ENCODE measurements at places on chromosomes 5 and 9. TPM values are rescaled to one million over a fixed set of nuclear protein-coding genes. Genes with fewer than 3 reads are reported as not detected.

DNA sequence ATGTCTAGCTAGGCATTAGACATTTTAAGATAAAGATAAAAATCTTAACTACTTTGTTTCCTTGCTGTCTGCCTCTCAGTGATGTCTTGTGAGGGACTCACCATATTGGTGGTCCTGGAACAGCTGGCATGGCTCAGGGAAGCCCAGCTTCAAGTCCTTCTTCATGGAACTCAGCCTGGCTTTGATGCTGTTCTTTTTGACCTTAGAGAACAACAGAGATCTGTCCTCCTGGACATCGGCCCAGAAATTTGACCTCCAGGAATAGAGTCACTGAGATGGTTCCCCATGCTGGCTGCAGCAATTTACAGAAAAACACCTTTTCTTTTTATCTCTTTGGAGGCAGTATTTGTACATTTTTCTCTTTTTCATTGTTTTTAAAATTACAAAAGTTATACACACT lies 235.5 kb upstream of the WWC1 start:
- no peak for DNase-seq

DNA sequence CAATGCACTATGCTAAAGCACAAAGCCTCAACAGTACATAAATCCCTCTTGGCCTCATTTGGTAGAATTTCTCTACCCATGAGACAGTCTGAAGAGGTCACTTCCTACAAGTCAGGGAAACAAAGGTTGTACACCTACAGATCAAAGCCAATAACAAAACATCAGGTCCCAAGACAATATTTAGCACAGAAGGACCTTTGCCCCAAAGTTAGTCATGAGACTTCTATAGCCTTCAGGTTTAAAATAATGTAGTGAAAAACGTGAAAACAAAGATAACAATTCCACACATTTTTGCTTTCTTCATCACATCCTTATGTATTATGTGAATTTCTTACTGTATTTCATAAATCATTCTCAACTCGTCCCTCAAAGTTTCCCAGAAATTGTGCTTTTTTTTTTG lies 15.8 kb downstream of the AFF4 start:
- no peak for DNase-seq

Gene SPINK14
- not detected for total RNA-seq

Gene ENTREP1
- 23.2 TPM for total RNA-seq

- DNase-seq = no peak
Observed at GRCh38 chr5:65695896-65696295, 26.0 kb downstream of the SGTB start.

Gene C5orf58
- not detected for total RNA-seq

DNA sequence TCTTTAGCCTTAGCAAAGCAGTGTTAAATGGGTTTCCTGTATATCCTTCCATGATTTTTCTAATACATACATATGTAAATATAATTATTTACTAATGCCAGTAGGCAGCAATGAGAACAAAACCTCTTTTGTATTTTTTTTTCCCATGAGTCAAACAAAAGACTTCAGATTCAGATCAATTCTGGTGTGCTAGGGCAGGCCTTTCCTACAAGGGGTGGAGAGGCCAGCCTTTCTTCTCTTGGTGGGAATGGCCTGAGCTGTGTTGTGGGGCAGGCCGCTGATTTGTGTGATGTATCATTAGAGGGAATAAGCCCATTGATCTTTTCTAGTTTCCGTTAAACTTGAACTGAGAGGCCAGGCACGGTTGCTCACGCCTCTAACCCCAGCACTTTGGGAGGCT lies 115.5 kb upstream of the DMRT1 start:
- no peak for DNase-seq

DNA sequence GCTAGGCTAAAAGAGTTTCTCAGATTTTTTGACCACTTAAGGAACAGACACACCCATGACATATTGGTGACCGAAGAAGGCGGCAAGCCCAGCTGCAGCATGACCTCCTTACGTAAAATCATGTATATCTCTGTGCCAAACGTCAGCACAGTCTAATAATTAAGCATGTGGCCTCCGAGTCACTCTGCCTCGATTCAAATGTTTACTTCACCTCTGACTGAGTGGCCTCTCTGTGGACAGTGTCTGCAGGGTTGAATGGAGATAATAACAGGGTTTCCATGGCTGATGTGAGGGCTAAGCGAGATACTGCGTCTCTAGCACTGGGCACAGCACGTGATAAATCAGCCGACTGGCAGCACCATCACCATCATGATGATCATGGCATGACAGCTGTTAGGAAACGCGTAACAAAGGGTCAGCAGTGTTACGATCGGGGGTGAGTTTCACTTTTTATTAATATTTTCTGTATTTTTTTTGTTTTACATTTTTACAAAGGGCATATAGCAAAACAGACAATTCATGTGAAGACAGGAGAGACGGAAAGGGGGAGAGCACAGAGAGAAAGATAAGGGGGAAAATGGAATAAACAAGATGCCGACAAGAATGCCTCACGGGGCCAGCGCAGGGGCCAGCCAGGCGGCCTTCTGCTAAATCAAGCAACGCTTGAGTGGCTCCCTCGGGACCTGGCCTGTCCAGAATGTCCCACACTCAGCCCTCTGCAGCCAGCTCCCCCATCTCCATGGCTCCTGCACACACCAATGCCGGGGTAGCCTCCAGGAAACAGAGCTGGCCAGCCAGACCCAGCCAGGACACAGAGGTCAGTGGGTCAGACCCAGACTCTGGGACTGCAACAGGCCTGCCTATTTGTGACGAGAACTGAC lies 60.3 kb downstream of the ADAMTS2 start:
- no peak for DNase-seq

GRCh38 chr9:65458465-65458864 lies 173.5 kb upstream of the FOXD4L5 start:
- DNase-seq = no peak

DNA sequence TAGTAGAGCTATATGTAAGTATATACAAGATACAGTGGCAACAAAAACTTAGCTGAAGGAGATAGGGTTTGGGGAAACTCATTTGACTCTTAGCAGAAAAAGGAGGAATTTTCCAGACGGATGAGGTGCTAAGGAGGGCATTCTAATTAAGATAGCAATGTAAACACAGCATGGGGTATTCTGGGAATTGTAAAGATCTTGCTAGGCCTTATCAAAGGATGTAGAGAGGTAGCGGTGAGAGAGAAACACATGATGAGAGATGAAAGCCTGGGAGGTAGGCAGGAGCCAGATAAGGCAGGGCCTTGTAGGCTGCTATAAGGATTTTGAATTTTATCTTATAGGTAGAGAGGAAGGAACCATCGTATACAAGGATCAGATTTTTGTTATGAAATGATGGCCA lies 106.6 kb upstream of the KCNN2 start:
- DNase-seq = no peak

GRCh38 chr9:100455470-100455869 lies 17.5 kb upstream of the TMEFF1 start:
- no peak for DNase-seq

GRCh38 chr9:90002397-90003271 lies 397.8 kb downstream of the GADD45G start:
- DNase-seq = no peak

DNA sequence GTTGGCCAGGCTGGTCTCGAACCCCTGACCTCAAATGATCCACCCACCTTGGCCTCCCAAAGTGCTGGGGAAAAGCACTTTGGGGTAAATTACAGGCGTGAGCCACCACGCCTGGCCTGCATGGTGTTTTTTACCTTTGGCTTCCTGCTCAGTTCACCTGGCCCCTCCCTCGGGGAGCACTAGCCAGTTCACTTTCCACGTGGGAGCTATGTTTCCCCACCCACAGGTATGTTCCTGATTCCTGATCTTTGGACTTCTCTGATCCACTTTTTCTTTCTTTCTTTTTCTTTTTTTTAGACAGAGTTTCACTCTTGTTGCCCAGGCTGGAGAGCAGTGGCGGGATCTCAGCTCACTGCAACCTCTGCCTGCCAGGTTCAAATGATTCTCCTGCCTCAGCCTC lies 15.8 kb downstream of the DAB2IP start:
- peak; percentile 80 for DNase-seq

Gene EMB
- total RNA-seq = 5.1 TPM

Gene GBGT1
- total RNA-seq = 4.1 TPM

- DNase-seq = no peak
Observed at GRCh38 chr5:126182971-126183695, 240.1 kb upstream of the GRAMD2B start.

Gene DCTN3
- total RNA-seq = 78.9 TPM

DNA sequence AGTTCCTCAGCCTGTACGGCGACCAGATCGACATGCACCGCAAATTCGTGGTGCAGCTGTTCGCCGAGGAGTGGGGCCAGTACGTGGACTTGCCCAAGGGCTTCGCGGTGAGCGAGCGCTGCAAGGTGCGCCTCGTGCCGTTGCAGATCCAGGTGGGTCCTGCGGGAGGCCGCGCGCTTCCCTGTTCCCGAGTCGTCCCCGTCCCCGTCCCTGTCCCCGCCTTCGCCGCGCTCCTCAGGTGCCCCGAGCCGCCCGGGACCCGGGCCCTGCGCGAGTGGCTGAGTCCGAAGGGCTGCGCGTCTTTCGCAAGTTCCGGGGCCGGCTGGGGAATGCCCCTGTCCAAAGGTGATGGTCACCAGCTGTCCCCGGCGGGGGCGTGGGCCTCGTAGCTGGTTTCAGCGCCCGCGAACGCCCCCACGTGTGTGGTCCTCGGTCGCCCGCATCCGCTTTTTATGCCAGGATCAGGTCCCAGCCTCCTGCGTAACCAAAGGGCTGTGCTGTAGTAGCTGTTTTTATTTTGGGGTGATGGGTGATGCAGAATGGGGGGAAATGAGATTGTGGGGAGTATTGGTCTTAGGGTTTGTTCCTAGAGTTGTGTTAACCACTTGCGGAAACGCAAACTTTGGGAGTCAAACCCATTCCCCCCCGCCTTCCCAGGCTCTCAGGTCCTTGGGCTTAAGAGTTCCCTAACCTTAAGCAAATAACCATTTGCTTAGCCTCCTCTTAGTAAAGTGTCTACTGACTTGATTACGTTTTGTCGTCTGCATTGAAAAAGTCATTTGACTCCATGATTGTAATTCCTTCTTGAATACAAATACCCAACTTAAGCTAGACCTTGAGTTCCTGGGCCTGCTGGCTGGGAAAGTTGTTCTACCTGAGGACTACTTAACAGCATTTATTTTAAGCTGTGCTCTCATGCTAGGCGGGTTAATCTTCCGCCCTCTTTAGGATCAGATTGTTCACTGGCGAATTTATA lies 663 bp downstream of the ISOC1 start:
- peak; percentile 79 for DNase-seq

Gene PCDHB1
- not detected for total RNA-seq

Gene MTREX
- total RNA-seq = 73.8 TPM

DNA sequence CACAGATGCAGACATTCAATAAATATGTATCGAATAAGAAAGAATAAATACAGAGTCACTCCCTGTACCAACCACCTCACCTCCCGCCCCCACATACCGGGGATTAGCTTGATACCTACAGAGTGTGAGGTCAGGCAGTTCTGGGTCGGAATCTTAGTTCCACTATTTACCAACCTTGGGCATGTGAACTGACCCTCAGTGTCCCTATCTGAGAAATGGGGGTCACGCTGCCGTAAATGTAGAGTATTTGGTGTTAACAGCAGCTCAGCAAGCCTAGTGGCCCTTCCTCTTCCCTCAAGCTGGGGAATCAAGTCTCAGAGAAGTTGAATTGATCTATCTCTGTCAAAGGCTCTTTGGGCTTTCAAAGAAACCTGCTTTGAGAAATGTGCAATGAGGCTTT lies 25.4 kb downstream of the CCNJL start:
- no peak for DNase-seq

DNA sequence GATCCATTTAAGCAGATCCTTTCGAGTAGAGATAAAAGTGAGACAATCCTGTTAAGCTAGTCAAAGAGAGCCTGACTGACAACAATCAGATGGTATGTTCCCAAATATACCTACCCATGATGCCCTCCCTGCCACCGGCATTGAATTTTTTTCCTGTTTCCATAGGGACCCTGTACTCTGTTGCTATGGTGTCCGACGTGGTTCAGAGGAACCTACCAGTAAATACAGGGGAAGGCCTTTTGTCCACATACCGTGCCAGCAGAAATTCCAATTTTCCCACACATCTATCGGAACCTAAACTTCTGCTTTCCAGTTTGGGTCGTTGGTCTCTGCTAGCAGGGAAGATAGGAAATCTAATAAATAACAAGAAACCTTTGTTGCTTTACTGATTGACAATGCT lies 64.7 kb downstream of the MEGF10 start:
- no peak for DNase-seq

DNA sequence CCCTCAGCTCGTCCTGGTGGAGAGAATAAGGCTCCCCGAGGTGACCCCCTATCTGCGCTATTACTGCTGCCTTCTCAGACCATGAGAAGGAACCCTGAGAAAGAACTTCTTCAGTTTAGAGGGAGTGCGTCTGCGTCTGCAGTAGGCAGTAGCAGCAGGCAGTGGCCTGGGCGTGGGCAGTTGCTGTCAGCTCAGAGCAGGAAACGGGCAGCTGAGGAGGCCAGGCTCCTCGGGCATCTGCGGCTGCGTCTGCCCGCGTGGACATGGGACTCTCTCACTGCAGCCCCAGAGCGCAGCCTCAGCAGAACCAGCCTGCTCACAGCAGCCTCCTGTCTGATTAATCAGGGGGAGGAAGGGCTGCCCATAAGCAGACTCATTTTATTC lies 49.8 kb upstream of the FCN1 start:
- DNase-seq = no peak

Gene PITX1
- total RNA-seq = 7.5 TPM

Gene UIMC1
- 25.1 TPM for total RNA-seq

- DNase-seq = no peak
Observed at GRCh38 chr5:129096382-129096991, 1.9 kb downstream of the ISOC1 start.

Gene IFNA21
- total RNA-seq = not detected

GRCh38 chr9:96519787-96520186 lies 69.8 kb downstream of the HABP4 start:
- DNase-seq = no peak

Gene SARDH
- 1.1 TPM for total RNA-seq

DNA sequence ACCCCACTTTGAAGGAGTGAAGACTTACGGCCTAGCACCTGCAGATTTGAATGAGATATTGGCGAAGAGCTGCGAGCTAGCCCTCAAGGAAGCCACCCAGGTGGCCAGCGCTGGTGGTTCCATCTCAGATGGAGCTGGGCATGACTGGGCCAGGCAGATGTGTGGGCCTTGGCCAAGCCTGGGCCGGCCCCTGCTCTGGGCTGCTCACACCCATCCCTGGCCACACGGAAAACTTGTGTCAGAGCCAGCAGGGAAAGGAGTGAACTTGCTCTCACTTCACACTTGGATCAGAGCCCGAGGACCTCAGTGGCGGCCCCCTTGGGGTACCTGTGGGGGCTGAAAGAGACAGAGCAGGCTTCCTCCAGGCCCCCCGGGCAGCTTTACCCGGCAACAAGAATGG lies 44.2 kb downstream of the ROPN1L start:
- no peak for DNase-seq

GRCh38 chr9:117549444-117549843 lies 134.6 kb upstream of the ASTN2 start:
- DNase-seq = no peak

- no peak for DNase-seq
Observed at GRCh38 chr5:134138416-134139376, 24.2 kb downstream of the TCF7 start.

GRCh38 chr5:902129-902916 lies 9.6 kb downstream of the TRIP13 start:
- DNase-seq = no peak

Measured in transverse colon (tissue), 4 donors.